Ascending aorta (tissue), 2 donors: ENCODE measurements at places on chromosomes 3 and 15.

- H3K4me1 ChIP-seq: no peaks in the 10 kb centered on the region
- peak overlapping the region; percentile 56 for H3K4me3 ChIP-seq
- H3K27ac ChIP-seq: no peak overlapping the region
- H3K36me3 ChIP-seq: no peaks in the 10 kb centered on the region
- DNase-seq: peak; percentile 69
These were observed 77.8 kb upstream of the HES1 start for GRCh38 chr3:194058189-194058571.

DNA sequence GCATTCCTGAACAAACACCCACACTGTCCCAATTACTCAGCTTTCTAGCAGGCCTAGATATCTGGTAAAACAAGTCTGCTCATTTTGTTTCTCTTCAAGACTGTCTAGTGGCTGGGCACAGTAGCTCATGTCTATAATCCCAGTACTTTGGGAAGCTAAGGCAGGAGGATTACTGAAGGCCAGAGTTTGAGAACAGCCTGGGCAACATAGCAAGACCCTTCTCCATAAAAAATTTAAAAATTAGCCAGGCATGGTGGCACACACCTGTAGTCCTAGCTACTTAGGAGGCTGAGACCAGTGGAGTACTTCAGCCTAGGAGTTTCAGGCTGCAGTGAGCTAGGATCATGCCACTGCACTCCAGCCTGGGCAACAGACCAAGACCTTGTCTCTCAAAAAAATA is 6.2 kb upstream of the PTPN23 start:
- no peak overlapping the region for H3K27ac ChIP-seq
- no peak for DNase-seq
- no peaks in the 10 kb centered on the region for H3K4me1 ChIP-seq
- no peaks in the 10 kb centered on the region for H3K36me3 ChIP-seq
- H3K4me3 ChIP-seq: no peak overlapping the region

- no peak overlapping the region for H3K27ac ChIP-seq
- no peaks in the 10 kb centered on the region for H3K36me3 ChIP-seq
- H3K4me3 ChIP-seq: no peak overlapping the region
- peaks cover 22% of the 10 kb centered on the region for H3K4me1 ChIP-seq
These were observed 57.2 kb downstream of the XXYLT1 start for GRCh38 chr3:195213639-195214315.

GRCh38 chr15:71319935-71320334 is 204.7 kb downstream of the THSD4 start:
- H3K36me3 ChIP-seq: no peaks in the 10 kb centered on the region
- no peak for DNase-seq
- no peaks in the 10 kb centered on the region for H3K27me3 ChIP-seq
- no peak overlapping the region for H3K4me3 ChIP-seq

GRCh38 chr3:189349772-189350171 is 178.0 kb downstream of the TPRG1 start:
- peak overlapping the region; percentile 64 for H3K27ac ChIP-seq
- no peak overlapping the region for H3K4me3 ChIP-seq
- H3K27me3 ChIP-seq: no peaks in the 10 kb centered on the region
- DNase-seq: no peak
- H3K36me3 ChIP-seq: no peaks in the 10 kb centered on the region

GRCh38 chr3:188911026-188911850 is 260.5 kb upstream of the TPRG1 start:
- H3K27ac ChIP-seq: no peak overlapping the region
- no peak for DNase-seq
- peaks cover 3% of the 10 kb centered on the region for H3K36me3 ChIP-seq
- H3K27me3 ChIP-seq: no peaks in the 10 kb centered on the region
- H3K4me1 ChIP-seq: peaks cover 18% of the 10 kb centered on the region

DNA sequence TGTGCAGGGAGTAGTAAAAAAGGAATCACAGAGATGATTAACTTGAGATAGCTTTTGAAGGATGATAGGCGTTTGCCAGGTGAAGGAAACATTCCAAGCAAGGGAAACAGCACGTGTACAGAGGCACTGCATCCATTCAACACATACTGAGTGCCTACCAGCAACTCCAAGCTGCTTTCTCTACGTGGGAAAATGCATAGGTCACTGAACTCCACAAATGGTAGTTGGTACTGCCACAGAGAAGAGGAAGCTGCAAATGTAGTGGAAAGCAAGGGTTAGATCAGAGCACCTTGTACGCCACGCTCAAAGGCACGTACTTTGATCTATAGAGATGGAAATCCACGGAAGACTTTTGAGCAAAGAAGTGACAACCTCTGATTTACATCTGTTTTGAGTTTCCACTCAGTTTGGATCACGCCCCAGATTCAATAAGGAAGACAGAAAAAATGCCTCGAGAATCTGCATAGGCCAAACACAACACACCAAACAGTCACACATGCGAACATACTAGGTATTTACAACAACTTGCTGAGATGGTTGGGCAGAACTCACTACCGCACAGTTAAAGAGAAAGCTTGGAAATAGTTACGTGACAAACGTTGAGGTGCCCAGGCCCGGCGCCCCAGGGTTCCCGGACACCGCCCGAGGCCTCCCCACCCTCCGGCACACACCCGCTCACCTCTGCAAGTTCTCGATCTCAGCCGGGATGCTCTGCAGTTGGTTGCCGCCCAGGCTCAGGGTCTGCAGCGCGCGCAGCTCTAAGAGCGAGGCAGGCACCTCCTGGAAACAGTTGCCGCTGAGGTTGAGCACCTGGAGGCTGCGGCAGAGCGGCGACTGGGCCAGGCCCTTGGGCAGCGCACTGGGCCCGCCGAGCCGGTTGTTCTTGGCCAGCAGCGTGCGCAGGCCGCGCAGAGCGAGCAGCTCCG is 826 bp downstream of the LRRC58 start:
- DNase-seq: peak; percentile 69
- no peaks in the 10 kb centered on the region for H3K27me3 ChIP-seq
- H3K4me3 ChIP-seq: peak overlapping the region; percentile 96

DNA sequence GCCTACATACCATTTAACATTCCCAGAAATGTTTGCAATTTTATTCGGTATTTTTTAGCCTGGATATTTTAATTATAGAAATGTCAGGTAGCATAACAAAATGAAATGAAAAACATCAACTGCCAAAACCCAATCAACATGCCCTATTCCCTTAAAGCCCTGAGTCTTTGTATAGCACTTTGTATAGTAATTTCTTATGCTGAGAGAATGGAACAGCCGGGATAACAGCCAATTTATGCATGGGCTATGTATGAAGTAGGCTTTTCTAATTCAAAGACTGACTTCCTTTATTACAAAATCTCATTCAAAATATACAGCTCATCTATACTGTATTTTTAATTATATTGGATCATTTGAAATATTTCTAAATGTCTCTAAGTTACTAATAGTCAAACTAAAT is 513.0 kb upstream of the NAALADL2 start:
- H3K27me3 ChIP-seq: no peaks in the 10 kb centered on the region
- no peaks in the 10 kb centered on the region for H3K36me3 ChIP-seq
- DNase-seq: no peak
- no peak overlapping the region for H3K4me3 ChIP-seq

- no peaks in the 10 kb centered on the region for H3K27me3 ChIP-seq
- no peaks in the 10 kb centered on the region for H3K36me3 ChIP-seq
- no peak overlapping the region for H3K4me3 ChIP-seq
- no peak overlapping the region for H3K27ac ChIP-seq
- H3K4me1 ChIP-seq: peaks cover 19% of the 10 kb centered on the region
- DNase-seq: no peak
These were observed 33.3 kb downstream of the SUCNR1 start for GRCh38 chr3:151906751-151907150.

GRCh38 chr3:177351757-177352158 is 154.5 kb upstream of the TBL1XR1 start:
- no peaks in the 10 kb centered on the region for H3K27me3 ChIP-seq
- H3K4me1 ChIP-seq: peaks cover 4% of the 10 kb centered on the region
- no peak for DNase-seq
- H3K36me3 ChIP-seq: no peaks in the 10 kb centered on the region
- peak overlapping the region; percentile 55 for H3K27ac ChIP-seq

DNA sequence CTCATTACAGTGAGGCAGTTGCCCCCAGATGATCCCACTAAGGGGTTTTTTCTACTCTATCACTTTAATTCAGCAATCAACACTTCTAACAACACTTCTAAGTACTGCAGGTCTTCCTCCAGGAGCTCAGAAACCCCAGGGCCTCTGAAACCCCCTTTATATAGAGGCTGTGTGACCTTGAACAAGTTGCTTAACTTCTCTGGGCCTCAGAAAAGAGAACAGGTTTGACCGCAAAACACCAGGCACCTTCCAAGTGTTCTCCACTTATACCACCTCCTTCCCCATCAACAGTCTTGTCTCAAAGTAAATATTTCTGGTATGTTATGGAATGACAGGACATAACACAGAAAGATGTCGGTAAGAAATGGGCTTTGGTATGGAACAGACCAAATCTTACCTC is 85.7 kb upstream of the WNT5A start:
- DNase-seq: no peak
- H3K4me3 ChIP-seq: no peak overlapping the region
- H3K4me1 ChIP-seq: no peaks in the 10 kb centered on the region
- H3K27me3 ChIP-seq: no peaks in the 10 kb centered on the region

DNA sequence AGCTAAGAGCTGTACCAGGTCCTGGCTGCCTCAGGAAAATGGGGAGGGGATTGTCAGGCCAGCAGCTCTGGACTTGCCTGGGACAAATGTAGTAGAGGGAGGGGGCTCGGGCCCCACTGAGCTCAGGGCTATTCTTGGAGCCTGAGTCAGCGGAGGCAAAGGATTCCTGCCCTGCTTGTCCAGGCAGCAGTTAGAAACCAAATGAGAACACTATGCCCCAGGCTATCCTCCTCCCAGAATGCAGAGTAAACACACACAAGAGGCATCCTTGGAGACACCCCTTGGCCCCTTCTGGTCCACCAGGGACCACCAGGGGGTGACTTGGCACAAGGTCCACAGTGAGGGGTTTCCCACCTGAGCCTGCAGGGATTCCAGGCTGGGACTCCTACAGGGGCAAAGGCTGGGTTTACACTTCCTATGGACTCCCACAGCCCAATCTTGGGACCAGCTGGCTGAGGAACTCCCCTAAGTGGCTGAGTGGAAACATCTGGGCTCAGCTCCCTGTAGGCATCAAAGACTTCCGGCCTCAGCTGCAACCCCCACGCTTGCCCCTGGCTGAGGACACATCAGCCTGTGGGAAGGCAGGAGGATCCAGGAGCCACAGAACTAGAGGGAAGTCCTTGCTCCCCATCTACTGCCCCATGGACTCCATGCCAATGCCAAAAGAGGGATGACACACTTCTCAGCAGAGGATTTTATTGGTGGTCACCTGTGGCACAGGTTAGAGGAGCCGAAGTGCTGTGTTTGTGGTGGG is 3.4 kb upstream of the COL7A1 start:
- H3K27me3 ChIP-seq: no peaks in the 10 kb centered on the region
- H3K36me3 ChIP-seq: peaks cover 54% of the 10 kb centered on the region
- H3K4me3 ChIP-seq: peak overlapping the region; percentile 34
- peaks cover 50% of the 10 kb centered on the region for H3K4me1 ChIP-seq
- peak; percentile 69 for DNase-seq

- H3K36me3 ChIP-seq: no peaks in the 10 kb centered on the region
- H3K27me3 ChIP-seq: no peaks in the 10 kb centered on the region
- no peak for DNase-seq
- H3K4me1 ChIP-seq: no peaks in the 10 kb centered on the region
- H3K27ac ChIP-seq: no peak overlapping the region
These were observed 231.3 kb downstream of the PLCL2 start for GRCh38 chr3:17116007-17116600.

DNA sequence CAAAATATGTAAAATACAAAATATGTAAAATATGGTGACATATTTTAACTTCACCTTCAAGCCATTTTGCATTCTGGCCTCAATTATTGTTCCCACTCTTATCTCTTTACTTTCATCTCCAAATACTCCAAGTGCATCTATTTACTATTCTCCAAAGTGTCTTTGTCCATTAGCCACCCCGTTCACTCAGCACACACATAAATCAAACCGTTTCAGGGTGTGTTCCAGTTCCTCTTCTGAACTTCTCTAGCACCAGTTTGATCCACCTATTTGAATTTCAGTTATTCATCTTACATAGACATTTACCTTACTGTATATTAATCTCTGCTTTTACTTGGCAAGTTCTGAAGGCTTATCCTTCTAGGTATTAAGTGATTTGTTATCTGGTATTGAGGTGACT is 45.1 kb downstream of the SGO1 start:
- no peaks in the 10 kb centered on the region for H3K27me3 ChIP-seq
- H3K4me1 ChIP-seq: no peaks in the 10 kb centered on the region
- H3K27ac ChIP-seq: no peak overlapping the region
- no peak overlapping the region for H3K4me3 ChIP-seq
- no peak for DNase-seq

GRCh38 chr3:65939801-65940246 is 98.9 kb downstream of the MAGI1 start:
- H3K27ac ChIP-seq: no peak overlapping the region
- H3K4me1 ChIP-seq: no peaks in the 10 kb centered on the region
- no peak for DNase-seq
- no peaks in the 10 kb centered on the region for H3K36me3 ChIP-seq
- no peaks in the 10 kb centered on the region for H3K27me3 ChIP-seq

DNA sequence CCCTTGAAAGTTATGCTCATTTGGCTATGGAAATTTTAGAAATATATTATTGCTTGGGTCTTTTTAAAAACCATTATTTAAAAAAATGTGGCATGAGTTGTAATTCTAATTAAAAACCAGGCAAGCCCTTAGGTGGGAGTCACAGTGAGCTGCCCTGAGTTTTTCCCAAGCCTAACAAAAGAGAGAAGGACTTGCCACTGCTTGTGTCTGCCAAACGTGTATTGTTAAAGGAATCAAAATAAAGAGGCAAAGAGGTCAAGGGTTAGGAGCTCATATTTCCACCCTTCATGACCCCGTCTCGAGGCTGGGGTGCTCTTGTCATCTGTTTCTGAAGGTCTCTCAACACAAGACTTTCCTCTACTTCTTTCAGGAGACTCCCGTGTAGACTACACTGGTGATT is 321.1 kb downstream of the ZIC1 start:
- H3K27ac ChIP-seq: no peak overlapping the region
- no peaks in the 10 kb centered on the region for H3K27me3 ChIP-seq
- DNase-seq: no peak
- H3K4me3 ChIP-seq: no peak overlapping the region
- H3K36me3 ChIP-seq: no peaks in the 10 kb centered on the region

GRCh38 chr3:16824081-16824696 is 60.6 kb upstream of the PLCL2 start:
- DNase-seq: no peak
- H3K27me3 ChIP-seq: no peaks in the 10 kb centered on the region
- H3K27ac ChIP-seq: no peak overlapping the region
- H3K4me1 ChIP-seq: peaks cover 8% of the 10 kb centered on the region
- H3K36me3 ChIP-seq: no peaks in the 10 kb centered on the region

DNA sequence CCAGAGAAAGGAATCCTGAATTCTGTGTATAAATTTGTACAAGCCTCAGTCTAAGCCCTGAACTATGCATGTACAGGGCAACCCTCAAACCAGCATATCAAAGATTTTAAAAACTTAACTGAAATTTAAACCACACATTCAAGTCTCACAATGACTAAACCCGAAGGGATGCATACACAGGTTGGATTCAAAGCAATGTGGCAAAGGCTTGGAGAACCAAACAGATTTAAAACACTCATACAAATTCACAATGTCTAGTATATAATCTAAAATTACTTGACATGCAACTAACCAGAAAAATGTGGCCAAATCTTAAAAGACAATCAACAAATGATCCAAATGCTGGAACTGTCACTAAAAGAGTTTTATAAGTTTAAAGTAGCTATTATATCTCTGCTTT is 36.4 kb downstream of the CEP152 start:
- no peak overlapping the region for H3K27ac ChIP-seq
- no peaks in the 10 kb centered on the region for H3K27me3 ChIP-seq
- H3K4me3 ChIP-seq: no peak overlapping the region
- DNase-seq: no peak
- H3K36me3 ChIP-seq: no peaks in the 10 kb centered on the region
- H3K4me1 ChIP-seq: no peaks in the 10 kb centered on the region

- H3K27me3 ChIP-seq: no peaks in the 10 kb centered on the region
- H3K27ac ChIP-seq: no peak overlapping the region
- H3K36me3 ChIP-seq: peaks cover 25% of the 10 kb centered on the region
These were observed 41.8 kb downstream of the IQCB1 start for GRCh38 chr3:121793078-121793477.
